Mesenteric fat pad (tissue), 1 donor: ENCODE measurements at places on chromosomes 3 and 15. TPM values are rescaled to one million over a fixed set of nuclear protein-coding genes. Genes with fewer than 3 reads are reported as not detected.

DNA sequence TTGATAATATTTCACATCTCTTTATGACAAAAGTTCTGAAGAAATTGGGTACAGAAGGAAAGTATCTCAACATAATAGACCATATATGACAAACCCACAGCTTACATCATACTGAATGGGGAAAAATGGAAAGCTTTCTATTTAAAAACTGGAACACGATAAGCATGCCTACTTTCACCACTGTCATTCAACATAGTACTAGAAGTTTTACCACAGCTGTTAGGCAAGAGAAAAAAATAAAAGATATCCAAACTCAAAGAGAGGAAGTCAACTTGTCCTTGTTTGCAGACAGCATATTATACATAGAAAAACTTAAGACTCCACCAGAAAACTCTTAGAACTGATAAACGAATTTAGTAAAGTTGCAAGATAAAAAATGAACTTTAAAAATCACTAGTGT, 40.3 kb downstream of the COPS2 start:
- no peak for DNase-seq

GRCh38 chr3:170689893-170690660, 104.2 kb upstream of the SLC7A14 start:
- DNase-seq: no peak

DNA sequence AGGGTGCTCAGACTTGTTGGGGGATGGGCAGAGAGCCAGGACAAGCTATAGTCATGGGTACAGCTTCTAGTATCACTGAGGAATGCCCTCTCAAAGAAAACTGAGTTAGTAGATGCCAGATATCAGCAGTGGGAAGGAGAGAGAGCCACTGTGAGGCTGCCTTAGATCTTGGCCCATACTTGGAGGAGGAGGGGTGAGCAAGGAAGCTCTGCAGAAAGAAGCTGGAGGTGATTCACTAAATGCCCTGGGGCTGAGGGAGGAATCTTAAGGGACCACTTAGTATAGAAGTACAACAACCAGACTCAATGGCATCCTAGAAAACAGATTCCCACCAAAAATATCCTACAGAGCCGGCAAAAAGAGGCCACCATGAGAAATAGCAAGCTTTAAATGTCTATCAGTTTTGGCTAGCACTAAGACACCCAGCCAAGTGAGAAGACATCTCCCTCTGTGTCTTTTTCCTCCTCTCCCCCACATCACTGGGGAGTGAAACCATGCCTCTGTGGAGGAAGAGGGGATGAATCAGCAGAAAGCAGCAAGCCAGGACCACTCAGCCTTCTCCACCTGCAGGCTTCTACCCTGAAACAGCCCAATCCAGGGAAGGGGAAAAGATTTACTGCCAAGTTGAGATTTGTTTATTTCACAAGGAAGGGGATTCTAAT, 282.5 kb upstream of the STT3B start:
- DNase-seq: no peak

- DNase-seq: no peak
Observed at GRCh38 chr15:89783111-89783860, 7.2 kb downstream of the MESP2 start.

GRCh38 chr3:160779040-160779439, 23.0 kb downstream of the PPM1L start:
- no peak for DNase-seq

- DNase-seq: no peak
Observed at GRCh38 chr3:157631478-157631877, 128.3 kb upstream of the VEPH1 start.

DNA sequence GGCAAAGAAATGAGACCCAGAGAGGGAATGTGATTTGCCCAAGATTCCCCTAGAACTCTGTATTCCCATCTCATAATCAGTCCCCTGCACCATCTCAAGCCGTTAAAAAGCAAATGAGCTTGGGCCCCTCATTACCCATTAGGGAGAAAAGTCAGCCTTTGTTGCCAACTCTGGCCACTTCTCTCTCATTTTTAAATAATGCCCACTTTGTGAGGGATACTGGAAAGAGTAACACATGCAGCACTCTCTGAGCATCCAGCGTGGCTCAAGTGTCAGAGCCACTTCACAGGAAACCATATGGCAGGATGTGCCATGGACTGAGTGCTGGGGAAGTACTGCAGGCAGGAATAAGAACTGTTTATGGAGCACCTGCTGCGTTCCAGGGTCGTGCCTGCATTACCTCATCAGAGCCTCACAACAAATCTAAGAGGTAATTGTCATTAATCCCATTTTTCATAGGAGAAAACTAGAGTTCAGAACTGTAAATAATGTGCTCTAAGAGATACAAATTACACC, 49.8 kb upstream of the SLC6A1 start:
- DNase-seq: no peak

Gene UACA
- total RNA-seq: 55.9 TPM

Gene C3orf80
- total RNA-seq: 0.87 TPM

Gene CSK
- 46.9 TPM for total RNA-seq

Gene SUSD5
- total RNA-seq: 0.26 TPM
